Testis (tissue), 5 donors: ENCODE measurements at places on chromosomes 1 and 21. TPM values are rescaled to one million over a fixed set of nuclear protein-coding genes. Genes with fewer than 3 reads are reported as not detected.

DNA sequence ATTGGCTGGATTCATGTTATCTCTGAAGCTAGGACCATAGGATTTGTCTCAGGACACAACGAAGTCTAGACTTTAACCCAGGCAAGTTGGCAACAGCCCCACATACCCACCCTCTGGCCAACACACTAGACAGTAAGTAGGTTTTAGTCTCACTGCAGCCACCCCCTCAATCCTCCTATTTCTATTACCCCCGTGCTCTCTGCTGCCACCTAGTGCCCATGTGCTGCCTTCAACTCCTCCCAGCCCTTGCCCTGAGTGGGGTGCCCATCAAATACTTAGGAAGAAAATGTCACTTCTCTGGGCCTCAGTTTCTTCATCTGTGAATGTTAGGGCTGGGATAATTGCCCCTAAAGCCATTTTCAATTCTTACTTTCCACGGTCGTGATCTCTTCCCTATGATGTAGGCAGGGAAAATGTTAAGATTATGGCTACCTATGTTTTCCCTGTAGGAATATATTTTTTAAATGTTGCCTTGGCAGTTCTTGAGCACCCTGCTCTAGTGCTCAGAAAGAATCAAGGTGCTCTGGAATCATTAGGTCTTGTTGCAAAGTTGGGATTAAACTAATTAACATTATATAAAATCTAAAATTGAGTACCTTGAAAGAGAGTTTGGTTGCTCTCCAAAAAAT lies 213.0 kb downstream of the LMX1A start:
- DNase-seq: peak; percentile 43
- H3K36me3 ChIP-seq: no peaks in the 10 kb centered on the region
- H3K27ac ChIP-seq: no peak overlapping the region
- H3K4me3 ChIP-seq: no peak overlapping the region
- H3K4me1 ChIP-seq: no peaks in the 10 kb centered on the region
- H3K27me3 ChIP-seq: no peaks in the 10 kb centered on the region

DNA sequence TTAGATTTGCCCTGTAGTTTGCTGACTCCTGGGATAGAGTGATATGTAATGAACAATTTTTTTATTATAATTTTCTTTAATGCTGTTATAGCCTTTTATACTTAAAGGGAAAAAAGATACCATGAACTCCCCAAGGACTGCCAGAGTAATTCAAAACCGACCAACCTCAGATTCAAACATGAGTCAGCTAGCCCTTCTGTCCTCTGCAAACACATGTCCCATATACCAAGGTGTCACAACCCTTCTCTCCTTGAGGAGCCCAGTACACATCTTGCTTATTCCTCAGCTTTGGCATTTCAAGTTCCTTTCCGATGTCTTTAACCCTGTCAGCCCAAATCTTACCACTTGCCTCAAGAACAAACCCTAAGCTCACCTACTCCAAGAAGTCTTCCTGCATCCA lies 184.9 kb downstream of the KCNH1 start:
- no peaks in the 10 kb centered on the region for H3K4me1 ChIP-seq
- no peak overlapping the region for H3K4me3 ChIP-seq
- no peak overlapping the region for H3K27ac ChIP-seq
- no peaks in the 10 kb centered on the region for H3K36me3 ChIP-seq

- DNase-seq: no peak
- no peaks in the 10 kb centered on the region for H3K27me3 ChIP-seq
- H3K36me3 ChIP-seq: no peaks in the 10 kb centered on the region
- no peak overlapping the region for H3K27ac ChIP-seq
- H3K4me1 ChIP-seq: peaks cover 17% of the 10 kb centered on the region
Measured at GRCh38 chr1:36352125-36352909, 28.9 kb upstream of the EVA1B start.

DNA sequence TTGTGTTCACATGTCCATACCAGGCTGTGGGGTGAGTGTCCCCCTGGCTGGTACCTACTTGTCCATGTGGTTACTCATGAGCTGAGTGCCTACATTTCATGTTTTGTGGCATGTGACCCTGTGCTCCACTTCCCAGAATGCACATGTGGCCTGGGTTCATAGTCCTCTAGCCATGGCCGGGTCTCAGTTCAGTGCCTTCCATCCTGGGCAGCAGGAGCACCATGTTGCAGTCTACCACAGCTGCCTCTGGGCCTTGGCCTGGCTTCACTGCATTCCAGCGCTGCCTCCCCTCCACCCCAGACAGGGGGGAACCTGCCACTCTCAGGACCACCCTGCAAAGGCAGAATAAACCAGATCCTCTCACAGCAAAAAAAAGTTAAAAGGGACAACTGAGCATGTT lies 5.5 kb downstream of the CEPT1 start:
- peaks cover 16% of the 10 kb centered on the region for H3K4me1 ChIP-seq
- no peaks in the 10 kb centered on the region for H3K27me3 ChIP-seq
- no peaks in the 10 kb centered on the region for H3K36me3 ChIP-seq
- DNase-seq: no peak
- H3K27ac ChIP-seq: no peak overlapping the region
- no peak overlapping the region for H3K4me3 ChIP-seq

- no peaks in the 10 kb centered on the region for H3K36me3 ChIP-seq
- no peak overlapping the region for H3K27ac ChIP-seq
- H3K27me3 ChIP-seq: no peaks in the 10 kb centered on the region
- DNase-seq: no peak
Measured at GRCh38 chr1:12141163-12141850, 25.5 kb upstream of the TNFRSF1B start.

CNKSR1 gene
- total RNA-seq: 7.6 TPM

ACOT11 gene
- 33.8 TPM for total RNA-seq

- H3K36me3 ChIP-seq: no peaks in the 10 kb centered on the region
- no peak overlapping the region for H3K4me3 ChIP-seq
- no peak overlapping the region for H3K27ac ChIP-seq
- no peaks in the 10 kb centered on the region for H3K27me3 ChIP-seq
Measured at GRCh38 chr1:6077919-6078318, 32.2 kb downstream of the KCNAB2 start.

DNA sequence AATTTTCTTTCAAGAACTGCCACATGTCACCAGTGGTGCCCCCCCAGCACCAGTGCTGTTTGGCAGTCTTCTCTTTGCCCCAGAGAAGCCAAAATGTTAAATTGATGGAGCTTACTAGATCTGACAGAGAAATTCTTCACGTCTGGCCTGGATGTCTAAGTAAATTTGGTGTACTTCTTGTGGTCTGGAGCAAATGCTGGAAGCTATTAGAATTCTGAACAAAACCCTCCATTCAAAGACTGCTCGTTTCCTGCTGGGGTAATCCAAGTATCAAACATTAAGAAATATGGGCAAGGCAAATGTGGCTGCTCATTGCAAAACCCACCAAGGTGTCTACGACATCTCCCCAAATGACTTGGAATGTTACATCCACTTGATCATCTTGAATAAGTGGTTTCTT lies 92.3 kb downstream of the ROR1 start:
- no peak for DNase-seq
- peaks cover 3% of the 10 kb centered on the region for H3K4me1 ChIP-seq
- no peaks in the 10 kb centered on the region for H3K27me3 ChIP-seq
- no peak overlapping the region for H3K4me3 ChIP-seq
- H3K36me3 ChIP-seq: no peaks in the 10 kb centered on the region
- no peak overlapping the region for H3K27ac ChIP-seq

- no peak overlapping the region for H3K4me3 ChIP-seq
- no peaks in the 10 kb centered on the region for H3K4me1 ChIP-seq
- no peaks in the 10 kb centered on the region for H3K36me3 ChIP-seq
- H3K27ac ChIP-seq: no peak overlapping the region
- H3K27me3 ChIP-seq: no peaks in the 10 kb centered on the region
Measured at GRCh38 chr1:48227165-48228013, 4.9 kb downstream of the SLC5A9 start.

- H3K4me3 ChIP-seq: no peak overlapping the region
- H3K27me3 ChIP-seq: no peaks in the 10 kb centered on the region
- H3K36me3 ChIP-seq: no peaks in the 10 kb centered on the region
- H3K27ac ChIP-seq: no peak overlapping the region
- DNase-seq: no peak
Measured at GRCh38 chr1:51699391-51699790, 82.5 kb downstream of the OSBPL9 start.

GRCh38 chr1:94299627-94300553 lies 62.5 kb upstream of the ARHGAP29 start:
- peak overlapping the region; percentile 25 for H3K27ac ChIP-seq
- H3K27me3 ChIP-seq: no peaks in the 10 kb centered on the region
- no peaks in the 10 kb centered on the region for H3K4me1 ChIP-seq
- H3K4me3 ChIP-seq: no peak overlapping the region
- no peaks in the 10 kb centered on the region for H3K36me3 ChIP-seq
- DNase-seq: no peak

- H3K4me1 ChIP-seq: peaks cover 3% of the 10 kb centered on the region
- peak overlapping the region; percentile 67 for H3K27ac ChIP-seq
- H3K36me3 ChIP-seq: no peaks in the 10 kb centered on the region
- no peaks in the 10 kb centered on the region for H3K27me3 ChIP-seq
- H3K4me3 ChIP-seq: no peak overlapping the region
Measured at GRCh38 chr1:220300442-220301121, 28.3 kb upstream of the RAB3GAP2 start.

GRCh38 chr21:24424776-24425175 lies 1182.5 kb downstream of the MRPL39 start:
- H3K36me3 ChIP-seq: no peaks in the 10 kb centered on the region
- H3K4me3 ChIP-seq: no peak overlapping the region
- H3K27ac ChIP-seq: no peak overlapping the region
- H3K4me1 ChIP-seq: no peaks in the 10 kb centered on the region
- DNase-seq: no peak
- H3K27me3 ChIP-seq: no peaks in the 10 kb centered on the region

- no peaks in the 10 kb centered on the region for H3K27me3 ChIP-seq
- no peaks in the 10 kb centered on the region for H3K36me3 ChIP-seq
- H3K4me3 ChIP-seq: no peak overlapping the region
Measured at GRCh38 chr1:153598309-153599172, 14.4 kb downstream of the S100A16 start.

DNA sequence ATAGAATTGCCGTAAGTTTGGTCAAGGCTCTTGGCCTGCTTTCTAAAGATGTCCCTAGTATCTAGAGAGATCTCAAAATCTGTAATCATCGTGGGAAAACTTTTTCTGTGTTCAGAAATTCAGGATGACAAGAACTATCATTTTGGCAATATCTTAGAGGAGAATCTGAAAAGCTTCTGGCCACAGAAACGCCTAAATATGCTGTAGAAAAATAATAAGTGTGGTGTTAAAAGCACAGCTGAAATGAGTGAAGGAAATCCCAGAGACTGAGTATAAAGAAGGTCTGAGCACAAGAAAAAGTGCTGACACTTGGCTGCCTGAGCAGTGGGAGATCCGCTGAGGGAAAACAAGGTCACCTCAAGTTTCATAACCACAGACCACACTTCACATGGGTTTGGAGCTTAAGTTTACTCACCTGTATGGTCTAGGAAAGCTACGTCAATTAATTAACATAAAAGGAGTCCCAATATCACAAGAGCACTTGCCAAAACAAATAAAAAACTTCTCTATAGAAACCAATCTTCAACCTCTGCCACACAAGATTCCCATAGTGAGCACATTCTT lies 235.2 kb upstream of the IRF2BP2 start:
- H3K27me3 ChIP-seq: no peaks in the 10 kb centered on the region
- H3K27ac ChIP-seq: no peak overlapping the region
- no peak overlapping the region for H3K4me3 ChIP-seq
- no peaks in the 10 kb centered on the region for H3K36me3 ChIP-seq

DNA sequence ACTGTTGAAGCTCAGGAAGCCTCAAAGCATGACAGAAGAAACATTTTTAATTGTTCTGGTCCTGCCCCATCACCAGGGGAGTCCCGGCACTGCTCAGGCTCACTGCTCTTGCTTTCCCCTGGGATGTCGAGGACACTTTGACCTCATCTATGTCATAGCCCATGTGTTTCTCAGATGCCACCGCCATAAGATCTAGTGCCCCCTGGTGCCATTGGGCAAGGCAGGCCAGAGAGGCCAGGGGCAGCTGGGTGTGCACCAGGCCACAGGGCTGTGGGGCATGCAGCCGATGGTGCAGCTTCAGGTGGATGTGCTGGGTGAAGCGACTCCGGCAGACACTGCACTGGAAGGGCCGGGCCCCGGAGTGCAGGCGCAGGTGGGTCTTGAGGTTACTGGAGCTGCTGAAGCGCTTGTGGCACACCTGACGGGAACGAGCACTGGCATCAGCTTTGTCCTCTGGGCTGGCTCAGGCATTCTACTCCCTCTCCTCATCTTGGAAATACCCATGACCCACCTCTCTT lies 7.7 kb upstream of the CRYBG2 start:
- DNase-seq: no peak
- H3K27me3 ChIP-seq: no peaks in the 10 kb centered on the region
- no peaks in the 10 kb centered on the region for H3K36me3 ChIP-seq
- H3K27ac ChIP-seq: no peak overlapping the region
- H3K4me3 ChIP-seq: no peak overlapping the region

SPRR2A gene
- total RNA-seq: not detected

DNA sequence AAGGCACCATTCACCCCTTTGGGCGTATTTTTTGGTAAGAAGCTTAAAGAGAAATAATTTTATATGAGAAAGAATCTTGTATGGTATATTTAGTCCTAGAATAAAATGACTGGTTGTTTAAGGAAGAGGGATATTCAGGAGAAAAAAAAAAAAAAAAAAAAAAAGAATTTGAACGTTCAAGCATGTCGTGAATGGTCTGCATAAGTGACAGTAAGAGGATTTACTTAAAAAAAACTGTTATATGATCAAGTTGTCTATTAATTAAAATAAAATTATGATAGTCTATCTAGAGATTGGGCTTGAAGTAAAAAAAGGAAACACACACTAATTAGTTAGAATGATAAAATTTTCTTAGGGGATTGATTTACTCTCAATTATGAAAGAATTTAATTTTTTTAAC lies 11.7 kb upstream of the OR14I1 start:
- no peak overlapping the region for H3K27ac ChIP-seq
- no peaks in the 10 kb centered on the region for H3K36me3 ChIP-seq
- no peak for DNase-seq
- H3K4me3 ChIP-seq: no peak overlapping the region

NFASC gene
- 9.9 TPM for total RNA-seq

DNA sequence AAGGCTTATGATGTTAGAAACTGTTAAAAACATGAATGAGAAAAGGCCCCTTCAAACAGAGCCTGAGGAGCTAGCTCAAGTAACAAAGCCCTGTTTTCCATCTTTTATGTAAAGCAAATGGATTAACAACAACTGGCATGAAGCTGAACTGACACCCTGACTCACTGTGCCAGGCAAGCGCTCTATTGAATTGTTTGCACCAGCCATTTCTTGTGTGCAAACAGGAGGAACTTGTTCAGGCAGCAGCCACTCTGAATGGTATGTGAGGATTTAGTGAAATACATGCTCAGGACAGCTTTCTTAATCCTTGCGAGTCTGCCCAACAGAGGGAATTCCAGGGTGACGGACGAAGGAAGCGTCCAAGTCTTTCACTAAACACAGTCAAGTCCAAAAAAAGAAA lies 291.1 kb upstream of the ADGRL2 start:
- H3K27me3 ChIP-seq: no peaks in the 10 kb centered on the region
- no peak overlapping the region for H3K27ac ChIP-seq
- DNase-seq: no peak
- H3K4me1 ChIP-seq: no peaks in the 10 kb centered on the region
- H3K4me3 ChIP-seq: no peak overlapping the region
- no peaks in the 10 kb centered on the region for H3K36me3 ChIP-seq
